ENCODE measurements at places on chromosomes 5 and 9.

DNA sequence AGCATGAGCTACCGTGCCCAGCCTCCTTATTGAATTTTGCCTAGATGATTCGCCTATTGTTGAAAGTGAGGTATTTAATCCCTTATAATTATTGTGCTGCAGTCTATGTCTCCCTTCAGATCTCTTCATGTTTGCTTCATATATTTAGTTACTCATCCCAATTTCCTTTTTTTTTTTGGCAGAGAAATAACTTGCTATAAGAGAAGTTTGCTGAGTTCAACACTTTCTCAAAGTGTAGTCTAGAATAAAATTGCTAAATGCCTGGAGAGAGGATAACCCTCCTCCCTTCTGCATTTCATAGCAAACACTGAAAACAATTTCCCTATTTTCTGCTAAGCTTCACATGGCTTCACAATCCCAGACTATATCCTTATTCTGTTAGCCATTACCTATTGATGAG lies 136.6 kb upstream of the CD180 start:
- no peak for DNase-seq

DNA sequence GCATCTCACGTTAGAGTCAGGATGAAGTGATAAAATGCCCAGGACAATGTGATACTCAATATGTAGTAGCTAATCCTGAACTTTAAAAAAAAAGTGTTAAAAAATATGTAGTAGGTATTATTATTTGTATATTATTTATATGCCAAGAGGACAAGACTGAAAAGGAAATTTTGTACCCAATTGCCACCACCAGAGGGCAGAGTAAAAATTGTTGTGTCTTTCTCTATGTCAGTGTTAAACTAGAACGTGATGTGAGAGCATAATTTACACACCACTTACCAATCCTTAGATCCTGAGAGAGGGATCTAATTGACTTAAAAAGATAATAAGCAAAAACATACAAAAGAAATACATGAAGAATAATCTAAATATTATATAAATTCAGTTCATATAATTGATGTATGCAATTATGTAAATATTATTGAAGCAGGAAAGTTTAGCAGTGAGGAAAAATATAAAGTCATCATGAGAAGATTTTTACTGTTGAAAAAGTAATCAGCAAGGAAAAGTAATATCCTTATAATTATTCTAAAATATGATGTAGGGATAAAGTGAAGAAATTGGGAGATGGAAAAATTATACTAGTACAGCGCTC lies 288.9 kb downstream of the RAB3C start:
- no peak for DNase-seq

- no peak for DNase-seq
Observed at GRCh38 chr5:50320131-50320749, 120.8 kb downstream of the EMB start.

DNA sequence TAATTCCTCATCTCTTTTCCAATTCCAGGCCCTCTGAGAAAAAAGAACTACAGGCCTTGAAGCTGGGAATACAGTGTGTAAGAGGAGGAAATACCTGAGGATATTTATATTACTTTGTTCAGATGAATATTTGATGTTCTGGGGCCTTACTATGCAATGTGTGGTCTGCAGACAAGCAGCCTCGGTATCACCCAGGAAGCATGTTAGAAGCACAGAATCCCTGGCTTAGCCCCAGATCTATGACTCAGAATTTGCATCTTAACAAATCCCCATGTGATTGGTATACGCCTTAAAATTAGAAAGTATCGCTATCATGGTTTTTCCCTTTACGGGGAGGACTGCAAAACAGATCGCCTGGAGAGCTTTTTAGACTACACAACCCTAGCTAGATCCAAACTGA lies 121.0 kb downstream of the JAKMIP2 start:
- no peak for DNase-seq

DNA sequence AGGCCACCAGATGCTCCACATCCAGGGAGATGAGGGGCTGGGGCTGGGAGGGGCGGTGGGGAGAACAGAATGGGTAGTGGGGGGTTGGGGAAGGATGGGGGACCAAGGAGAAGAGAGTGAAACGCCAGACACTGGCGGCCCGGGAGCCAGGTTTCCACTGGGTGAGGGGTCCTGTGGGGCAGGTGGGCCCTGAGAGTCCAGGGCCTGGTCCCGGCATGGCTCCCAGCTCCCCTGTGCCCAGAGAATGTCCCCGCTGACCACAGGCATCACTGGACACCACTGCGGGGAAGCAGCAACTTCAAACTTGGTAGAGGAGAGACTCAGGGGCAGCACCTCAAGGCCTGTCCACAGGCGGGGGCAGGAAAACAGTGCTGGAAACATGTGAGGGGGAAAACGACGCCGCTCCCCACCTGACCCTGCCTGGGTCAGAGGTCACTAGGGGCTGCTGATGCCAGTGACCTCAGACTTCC lies 13.2 kb downstream of the NINJ1 start:
- no peak for DNase-seq

DNA sequence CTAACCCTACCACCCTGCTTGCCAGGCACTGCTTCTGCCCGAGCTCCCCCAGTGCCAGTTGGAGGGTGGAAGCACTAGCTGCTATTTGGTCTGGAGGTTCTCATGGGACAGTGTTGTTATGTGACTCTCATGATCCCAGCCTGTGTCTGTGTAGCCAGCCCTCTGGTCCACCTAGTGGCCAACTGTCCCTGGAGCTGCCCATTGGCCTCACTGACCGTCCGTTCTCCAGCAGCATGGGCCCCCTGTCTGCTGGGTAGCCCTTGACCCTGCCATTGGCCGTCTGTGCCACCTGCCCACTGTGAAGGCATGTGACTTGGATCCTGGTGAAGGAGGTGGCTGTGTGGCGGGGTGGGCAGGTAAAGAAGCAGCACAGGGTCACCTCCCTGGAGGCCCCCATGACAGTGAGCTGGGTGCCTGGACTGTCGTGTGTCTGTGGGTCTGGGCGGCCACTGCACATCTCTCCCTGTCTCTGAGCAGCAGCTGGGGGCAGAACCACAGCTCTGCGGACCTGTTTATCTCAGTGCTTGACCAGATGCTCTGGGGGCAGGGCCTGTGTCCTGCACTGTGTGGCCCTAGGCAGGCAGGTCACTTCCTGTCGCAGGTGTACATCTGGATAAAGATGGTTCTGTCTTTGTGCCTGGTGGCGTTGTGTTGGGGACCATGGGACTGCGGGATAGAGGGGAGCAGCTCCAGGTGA lies 11.4 kb downstream of the PHF2 start:
- no peak for DNase-seq

DNA sequence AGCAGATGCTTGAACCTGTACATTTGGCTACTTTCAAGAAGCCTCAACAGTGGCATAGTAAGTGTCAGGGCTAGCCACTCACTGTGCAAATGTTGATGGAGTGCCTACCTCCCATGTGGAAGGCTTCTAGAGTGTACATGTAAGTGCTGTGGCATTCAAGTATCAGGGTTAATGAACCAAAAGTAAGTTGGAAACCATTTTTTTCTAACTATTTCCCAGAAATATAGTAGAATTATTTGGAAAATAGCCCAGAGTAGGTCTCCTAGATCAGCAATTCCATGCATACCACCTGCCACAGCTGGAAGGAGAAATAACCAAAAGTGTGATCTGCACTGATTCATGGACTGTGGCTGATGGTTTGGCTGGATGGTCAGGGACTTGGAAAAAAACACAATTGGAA lies 53.3 kb downstream of the FOXD1 start:
- no peak for DNase-seq

GRCh38 chr5:124102486-124102885 lies 590.5 kb downstream of the CSNK1G3 start:
- DNase-seq: no peak

GRCh38 chr5:168987543-168988300 lies 313.2 kb downstream of the SLIT3 start:
- DNase-seq: no peak

DNA sequence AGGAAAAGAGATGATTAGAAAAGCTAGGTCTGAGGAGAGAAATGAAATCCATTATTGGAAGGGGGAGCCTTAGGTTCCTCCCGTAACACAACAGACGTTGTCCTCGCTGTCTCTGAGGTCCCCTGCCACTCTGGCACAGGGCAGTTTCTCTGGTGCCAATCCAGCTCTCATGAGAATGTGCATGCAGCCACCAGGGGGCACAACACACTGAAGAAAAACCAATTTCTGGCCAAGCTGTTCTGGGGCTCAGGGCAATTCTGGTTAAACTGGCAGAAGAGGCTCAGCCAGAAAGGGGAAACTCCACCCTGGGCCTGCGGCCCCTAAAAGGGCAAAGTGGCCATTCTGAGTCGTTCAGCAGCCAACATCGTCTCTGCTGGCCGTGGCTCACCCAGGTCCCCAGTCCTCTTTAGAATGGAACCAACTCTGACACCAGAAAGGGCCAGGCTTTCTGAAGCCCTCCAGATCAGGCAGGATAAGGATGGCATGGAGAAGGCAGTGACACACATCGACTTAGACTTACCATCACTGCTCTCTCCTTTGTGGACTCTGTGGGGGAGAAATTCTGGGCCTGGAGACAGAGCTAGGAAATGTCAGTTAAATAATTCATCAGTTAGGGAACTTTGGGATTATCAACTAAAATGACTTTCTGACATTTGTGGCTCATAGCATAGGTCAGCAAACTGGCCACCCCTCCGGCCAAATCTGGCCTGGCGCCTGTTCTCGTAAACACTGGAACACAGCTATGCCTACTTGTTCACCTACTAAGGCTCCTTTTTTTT lies 58.5 kb upstream of the GOLPH3 start:
- peak; percentile 62 for DNase-seq

Data from stimulated activated CD8-positive, alpha-beta memory T cell treated with anti-CD3 and anti-CD28 coated beads, Interleukin-7, amount 100 ng/mL, for 1 hour (primary cell).